ENCODE measurements at places on chromosomes 7 and 10. TPM values are rescaled to one million over a fixed set of nuclear protein-coding genes. Genes with fewer than 3 reads are reported as not detected.

GRCh38 chr7:27150568-27151340 lies 1.6 kb downstream of the HOXA3 start:
- no peak overlapping the region for H3K27ac ChIP-seq
- peak; percentile 59 for DNase-seq
- no peaks in the 10 kb centered on the region for H3K36me3 ChIP-seq
- H3K4me1 ChIP-seq, result peaks cover 61% of the 10 kb centered on the region
- peak overlapping the region; percentile 46 for H3K4me3 ChIP-seq

GRCh38 chr7:151167197-151167961 lies at the start of gene GBX1:
Gene GBX1 (minus strand): TSS chr7:151167694. CDS start chr7:151167548, 146 bp downstream.
- no peaks in the 10 kb centered on the region for H3K36me3 ChIP-seq
- DNase-seq, result peak; percentile 24
- H3K27ac ChIP-seq, result no peak within 1 kb of the TSS
- H3K27me3 ChIP-seq, result peaks cover 43% of the 10 kb centered on the region

Gene PCLO
- not detected for total RNA-seq

DNA sequence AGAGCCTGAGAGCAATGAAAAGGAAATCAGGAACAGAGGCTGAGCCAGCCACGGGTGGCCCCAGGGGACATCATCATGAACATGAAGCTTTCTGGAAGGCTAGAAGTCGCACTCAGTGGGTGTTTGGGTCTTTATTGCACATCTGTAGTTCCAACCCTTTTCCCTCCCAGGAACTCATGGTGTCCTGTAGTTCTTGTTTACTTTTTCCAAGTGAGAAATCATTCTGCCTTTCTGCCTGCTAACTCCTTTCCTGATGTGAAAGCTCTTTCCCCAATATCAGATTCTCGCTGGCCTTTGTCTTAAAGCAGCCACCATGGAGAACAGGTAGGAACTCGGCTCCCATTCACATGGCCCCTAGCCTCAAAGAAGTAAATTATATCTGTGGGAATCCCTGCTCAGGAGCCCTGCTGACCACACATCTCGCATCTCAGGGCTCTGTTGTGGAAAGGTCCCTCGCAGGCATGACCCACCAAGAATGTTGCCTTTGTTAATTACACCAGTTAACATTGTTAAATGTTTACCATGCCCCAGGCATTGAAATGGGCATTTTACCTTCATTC lies 542.7 kb downstream of the TNS3 start:
- no peaks in the 10 kb centered on the region for H3K36me3 ChIP-seq
- no peak for DNase-seq
- H3K4me1 ChIP-seq, result no peaks in the 10 kb centered on the region
- no peak overlapping the region for H3K4me3 ChIP-seq
- H3K27ac ChIP-seq, result no peak overlapping the region

GRCh38 chr7:80467069-80467468 lies 44.8 kb downstream of the GNAT3 start:
- DNase-seq, result no peak
- no peaks in the 10 kb centered on the region for H3K36me3 ChIP-seq
- H3K27ac ChIP-seq, result no peak overlapping the region
- H3K4me1 ChIP-seq, result no peaks in the 10 kb centered on the region
- H3K4me3 ChIP-seq, result no peak overlapping the region

GRCh38 chr7:16668049-16668858 lies 22.3 kb downstream of the BZW2 start:
- H3K4me3 ChIP-seq, result no peak overlapping the region
- DNase-seq, result no peak
- H3K36me3 ChIP-seq, result peaks cover 15% of the 10 kb centered on the region
- no peak overlapping the region for H3K27ac ChIP-seq

Gene SFRP4
- not detected for total RNA-seq
